ENCODE measurements at places on chromosomes 12 and 14.
A peak's percentile ranks its signal among the peaks of the same experiment; 100 is the strongest.

- no peak for DNase-seq
Measured at GRCh38 chr14:40368314-40368713, 936.1 kb upstream of the FBXO33 start.

DNA sequence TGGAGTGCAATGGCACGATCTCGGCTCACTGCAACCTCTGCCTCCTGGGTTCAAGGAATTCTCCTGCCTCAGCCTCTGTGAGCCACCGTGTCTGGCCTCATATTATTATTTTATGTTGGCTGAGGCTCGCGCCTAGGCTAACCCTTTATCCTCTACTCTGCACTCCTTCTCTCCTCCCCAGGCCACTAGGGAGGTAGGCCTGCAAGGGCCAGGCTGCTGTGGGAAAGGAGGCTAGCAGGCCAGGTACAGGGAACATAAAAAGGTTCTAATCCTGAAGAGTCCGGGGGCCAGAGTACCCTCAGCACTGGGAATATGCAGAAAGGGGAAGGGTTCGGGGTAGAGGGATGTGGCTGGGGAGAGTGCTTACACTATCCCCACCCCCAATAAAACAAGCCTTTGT, 14.9 kb downstream of the PKP2 start:
- DNase-seq = no peak

GRCh38 chr12:124588751-124589267, 21.4 kb upstream of the NCOR2 start:
- no peak for DNase-seq

- peak; percentile 64 for DNase-seq
Measured at GRCh38 chr12:49092086-49092815, 2.4 kb downstream of the DHH start.

DNA sequence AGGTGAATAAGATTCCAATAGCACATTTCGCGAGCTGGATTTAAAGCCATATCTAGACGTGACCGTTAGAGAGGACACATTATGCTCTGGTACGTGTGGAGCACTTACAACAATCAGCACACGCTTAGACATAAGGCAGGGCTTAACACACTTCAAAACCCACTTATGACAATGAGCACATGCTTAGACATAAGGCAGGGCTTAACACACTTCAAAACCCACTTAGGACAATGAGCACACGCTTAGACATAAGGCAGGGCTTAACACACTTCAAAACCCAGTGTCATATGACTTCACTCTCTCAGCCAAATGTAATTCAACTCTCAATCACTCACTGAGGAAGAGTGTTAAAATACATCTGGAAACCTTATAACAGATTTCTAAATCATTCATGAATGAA, 11.2 kb upstream of the PLD4 start:
- no peak for DNase-seq

DNA sequence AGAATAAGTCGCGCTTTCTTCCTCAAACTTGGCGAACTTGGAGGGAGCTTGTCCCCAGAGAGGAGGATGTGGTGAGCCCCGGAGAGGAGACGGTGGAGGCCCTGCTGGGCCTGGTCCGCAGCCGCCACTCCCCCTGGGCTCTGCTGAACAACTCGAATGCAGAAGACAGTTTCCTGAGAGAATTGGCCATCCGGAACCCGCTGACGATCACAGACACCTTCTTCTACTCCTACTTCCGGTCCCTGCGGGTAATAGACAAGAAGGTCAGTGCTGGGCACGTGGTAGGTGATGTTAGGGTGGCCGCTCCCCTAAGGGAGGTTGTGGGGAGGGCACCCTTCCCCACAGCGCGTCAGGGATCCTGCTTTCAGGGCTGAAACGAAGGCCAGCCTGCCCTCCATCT, 1.6 kb downstream of the LRRC43 start:
- no peak for DNase-seq

- DNase-seq = peak; percentile 32
Measured at GRCh38 chr12:19482551-19483109, 43.3 kb downstream of the AEBP2 start.

- no peak for DNase-seq
Measured at GRCh38 chr12:100437038-100437841, 36.4 kb upstream of the NR1H4 start.

GRCh38 chr14:103155010-103155409, 31.7 kb downstream of the TNFAIP2 start:
- DNase-seq = no peak

DNA sequence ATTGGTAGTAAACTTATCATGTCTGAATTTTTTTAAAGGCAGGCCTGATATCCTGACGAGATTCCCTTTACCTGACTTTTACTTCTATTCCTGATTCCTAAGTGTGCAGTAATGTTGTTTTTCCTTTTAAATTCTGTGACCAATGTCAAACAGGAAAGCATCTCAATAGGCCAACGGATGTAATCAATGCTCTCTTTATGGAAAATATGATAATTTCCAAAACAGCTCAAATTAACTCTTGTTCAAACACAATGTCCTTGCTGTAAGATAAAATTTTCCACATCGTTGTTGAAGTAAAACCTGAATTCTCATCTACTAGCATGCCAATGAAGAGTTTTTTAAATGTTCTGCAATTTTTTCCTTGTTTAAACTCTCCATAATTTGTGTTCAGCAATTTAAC, 8.0 kb upstream of the TAS2R31 start:
- DNase-seq = no peak

GRCh38 chr12:128660532-128661225, 163.1 kb downstream of the SLC15A4 start:
- DNase-seq = no peak

DNA sequence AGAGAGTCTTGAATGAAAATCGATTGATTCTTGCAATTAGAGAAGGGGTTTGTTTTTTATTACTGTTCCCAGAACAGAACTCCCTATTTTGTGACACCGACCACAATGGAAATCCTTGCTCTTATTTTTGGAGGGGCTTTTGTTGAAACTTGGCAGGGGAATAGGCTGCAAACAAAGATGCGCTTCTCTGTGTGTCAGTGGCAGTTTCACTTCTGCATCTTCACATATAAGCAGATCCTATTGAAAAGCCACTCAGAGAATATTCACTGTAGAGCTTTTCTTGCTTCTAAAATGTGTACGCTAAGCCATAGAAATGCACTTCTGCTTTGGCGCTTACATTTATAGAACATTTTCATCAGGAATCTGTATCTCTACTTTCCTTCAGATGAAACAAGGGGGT, 1822.4 kb upstream of the SEL1L start:
- DNase-seq = no peak

- no peak for DNase-seq
Measured at GRCh38 chr12:102356690-102357089, 123.7 kb downstream of the IGF1 start.

DNA sequence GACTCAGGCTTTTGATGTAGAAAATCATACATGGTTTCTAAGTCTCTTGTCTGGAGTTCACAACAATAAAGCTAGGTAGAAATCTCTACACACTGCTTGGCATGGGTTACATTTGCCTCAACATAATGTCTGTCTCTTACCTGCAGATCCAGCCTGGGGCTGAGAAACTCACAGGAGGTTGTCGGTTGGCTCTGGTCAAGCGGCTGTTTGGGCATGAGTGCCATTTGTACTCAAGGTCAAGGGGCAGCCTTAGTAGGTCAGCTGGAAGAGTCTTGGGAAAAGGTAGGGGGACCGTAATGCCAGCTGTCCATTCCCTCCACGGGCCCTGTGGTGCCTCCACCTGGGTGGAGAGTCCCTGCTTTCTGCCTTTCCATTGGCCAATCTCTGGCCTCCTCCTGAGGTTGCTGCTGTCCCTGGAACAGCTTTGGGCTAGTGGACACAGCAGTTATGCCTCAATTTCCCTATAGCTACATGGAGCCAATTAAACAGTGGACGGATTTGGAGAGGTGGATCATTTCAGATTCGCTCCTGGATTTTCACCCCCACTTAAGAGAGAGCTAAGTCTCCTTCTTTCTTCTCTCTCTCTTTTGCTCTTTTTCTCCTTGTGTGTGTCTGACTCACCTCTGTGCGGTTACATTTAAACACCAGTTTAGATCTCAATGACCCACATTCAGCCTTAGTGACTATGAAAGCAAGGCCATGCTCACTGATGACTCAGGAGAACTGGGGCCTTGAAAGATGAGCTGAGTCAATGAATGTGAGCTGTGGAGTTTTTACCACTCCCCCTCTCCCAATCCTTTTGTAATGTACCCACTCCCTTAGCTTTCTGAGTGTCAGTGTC, 132.8 kb upstream of the HIF1A start:
- no peak for DNase-seq

- DNase-seq = no peak
Measured at GRCh38 chr12:122659579-122659978, 43.6 kb downstream of the HCAR2 start.

- DNase-seq = no peak
Measured at GRCh38 chr12:108609537-108610335, 11.9 kb upstream of the TMEM119 start.

GRCh38 chr12:11856971-11857370, 207.5 kb downstream of the ETV6 start:
- no peak for DNase-seq

DNA sequence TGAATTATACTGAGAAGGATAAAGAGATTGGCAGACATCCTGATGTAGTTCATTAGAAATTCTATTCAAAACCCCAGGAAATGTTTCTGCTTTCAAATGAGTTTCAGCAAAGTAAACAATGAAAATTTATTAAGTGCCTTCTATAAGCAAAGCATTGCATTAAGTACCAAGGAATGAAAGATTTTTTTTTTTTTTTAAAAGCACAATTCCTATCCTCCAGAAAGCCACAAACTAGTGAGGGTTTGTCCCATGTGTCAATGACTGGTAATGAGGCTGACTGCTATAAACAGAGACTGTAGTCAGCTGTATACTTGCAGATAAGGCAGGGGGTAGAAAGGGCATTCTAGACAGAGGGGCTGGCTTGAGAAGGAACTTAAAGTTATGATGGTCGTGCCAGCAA, 6.7 kb downstream of the ANO4 start:
- no peak for DNase-seq

GRCh38 chr12:22310275-22310674, 24.2 kb downstream of the ST8SIA1 start:
- no peak for DNase-seq

GRCh38 chr12:12986775-12987331, 13.2 kb downstream of the HEBP1 start:
- no peak for DNase-seq

GRCh38 chr12:52903855-52904508, 894 bp downstream of the KRT8 start:
- peak; percentile 30 for DNase-seq

DNA sequence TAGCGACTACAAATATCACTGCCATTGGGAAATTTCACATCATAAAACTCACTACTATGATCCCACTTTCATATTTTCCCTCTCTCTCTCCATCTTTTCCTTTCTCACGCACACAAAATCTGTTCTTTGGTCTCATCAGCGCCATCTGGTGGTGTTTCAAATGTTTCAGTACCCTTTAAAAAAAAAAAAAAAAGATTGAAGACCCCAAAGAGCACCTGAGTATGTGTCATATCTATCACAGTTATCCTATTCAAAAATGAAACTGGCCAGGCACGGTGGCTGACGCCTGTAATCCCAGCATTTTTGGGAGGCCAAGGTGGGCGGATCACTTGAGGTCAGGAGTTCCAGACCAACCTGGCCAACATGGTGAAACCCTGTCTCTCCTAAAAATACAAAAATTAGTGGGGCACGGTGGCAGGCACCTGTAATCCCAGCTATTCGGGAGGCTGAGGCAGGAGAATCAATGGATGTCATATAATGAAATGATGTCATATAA, 72.4 kb downstream of the TTC9 start:
- peak; percentile 21 for DNase-seq

GRCh38 chr12:86134561-86134960, 121.6 kb downstream of the MGAT4C start:
- no peak for DNase-seq

DNA sequence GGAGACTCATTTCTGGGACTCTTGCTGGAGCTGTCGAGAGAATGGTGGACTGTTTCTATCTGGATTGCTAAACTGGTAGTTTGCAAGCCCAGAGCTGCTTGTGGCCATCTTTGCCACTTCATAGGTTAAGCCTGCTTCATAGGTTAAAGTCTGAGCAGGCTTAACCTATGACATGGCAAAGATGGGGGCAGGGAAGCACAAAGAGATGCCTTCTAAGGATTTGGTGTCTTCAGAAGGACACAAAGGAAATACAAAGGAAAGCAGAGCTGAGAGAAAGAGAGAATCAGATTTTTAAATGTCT, 78.4 kb upstream of the MAX start:
- no peak for DNase-seq

DNA sequence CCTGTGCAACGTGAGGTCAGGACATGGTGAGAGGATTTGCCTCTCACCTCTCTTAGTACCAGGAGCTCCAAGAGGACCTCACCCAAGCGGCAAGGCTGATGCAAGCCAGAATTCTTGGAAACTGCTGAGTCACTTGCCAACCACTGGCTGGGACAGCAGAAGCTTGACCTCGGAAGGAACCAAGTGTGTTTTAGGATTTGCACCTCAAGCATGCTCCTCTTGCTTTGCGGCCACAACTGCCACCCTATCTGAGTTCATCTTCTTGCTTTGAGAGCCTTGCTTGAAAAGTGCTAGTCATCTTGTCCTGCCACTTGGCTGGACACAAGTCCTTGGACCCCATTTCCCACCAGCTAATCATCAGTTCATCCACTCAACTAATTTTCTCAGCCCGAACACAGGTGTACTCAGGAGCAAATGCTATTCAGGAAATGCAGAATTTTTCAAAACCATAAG, 195.8 kb downstream of the SLC25A21 start:
- no peak for DNase-seq

GRCh38 chr14:68574906-68575305, 218.0 kb downstream of the ZFP36L1 start:
- DNase-seq = no peak
